EL (cell line): ENCODE measurements at places on chromosomes 12 and 14.

DNA sequence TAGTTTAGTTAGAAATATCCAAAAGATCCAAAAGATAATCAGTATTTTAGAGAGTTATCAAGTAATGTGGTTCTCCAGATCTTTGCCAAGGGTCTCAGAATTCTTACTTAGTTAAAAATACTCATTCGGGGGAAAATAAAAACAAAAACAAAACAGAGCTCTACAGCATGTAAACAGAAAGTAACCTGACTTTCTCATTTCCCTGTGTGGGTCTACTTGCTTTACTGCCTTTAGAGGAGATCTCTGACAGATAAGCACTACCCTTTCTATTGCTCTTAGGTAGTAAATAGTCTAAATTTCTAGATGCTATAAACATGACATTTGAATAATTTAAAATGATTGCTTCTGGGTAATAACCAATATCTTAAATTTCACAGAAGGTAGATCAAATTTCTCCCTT, 371.8 kb downstream of the RPL10L start:
- no peak for DNase-seq

DNA sequence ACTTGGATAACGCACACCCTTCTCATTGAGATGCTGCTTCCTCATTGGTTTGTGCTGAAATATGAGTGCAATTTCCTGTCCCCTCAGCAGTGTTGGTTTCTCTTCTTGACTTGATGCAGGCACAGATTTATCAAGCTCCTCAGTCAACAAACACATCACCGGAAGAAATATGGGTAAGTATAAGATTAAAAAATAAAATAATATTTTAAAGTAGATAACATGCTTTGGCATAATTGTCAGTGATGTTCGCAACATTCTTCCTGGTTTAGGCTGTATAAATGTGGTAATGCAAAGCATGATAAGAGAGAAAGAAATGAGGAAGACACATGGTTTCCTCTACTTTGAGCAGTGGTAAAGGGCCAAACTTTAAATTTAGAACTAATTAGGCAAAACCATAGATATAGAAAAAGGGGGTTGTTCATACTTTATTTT, at the start of gene GPR65:
Gene GPR65 (plus strand): TSS at position 86 of the 432 bp plus-strand sequence. CDS start 5,713 bp downstream, outside the sequence.
- peak; percentile 3 for DNase-seq

DNA sequence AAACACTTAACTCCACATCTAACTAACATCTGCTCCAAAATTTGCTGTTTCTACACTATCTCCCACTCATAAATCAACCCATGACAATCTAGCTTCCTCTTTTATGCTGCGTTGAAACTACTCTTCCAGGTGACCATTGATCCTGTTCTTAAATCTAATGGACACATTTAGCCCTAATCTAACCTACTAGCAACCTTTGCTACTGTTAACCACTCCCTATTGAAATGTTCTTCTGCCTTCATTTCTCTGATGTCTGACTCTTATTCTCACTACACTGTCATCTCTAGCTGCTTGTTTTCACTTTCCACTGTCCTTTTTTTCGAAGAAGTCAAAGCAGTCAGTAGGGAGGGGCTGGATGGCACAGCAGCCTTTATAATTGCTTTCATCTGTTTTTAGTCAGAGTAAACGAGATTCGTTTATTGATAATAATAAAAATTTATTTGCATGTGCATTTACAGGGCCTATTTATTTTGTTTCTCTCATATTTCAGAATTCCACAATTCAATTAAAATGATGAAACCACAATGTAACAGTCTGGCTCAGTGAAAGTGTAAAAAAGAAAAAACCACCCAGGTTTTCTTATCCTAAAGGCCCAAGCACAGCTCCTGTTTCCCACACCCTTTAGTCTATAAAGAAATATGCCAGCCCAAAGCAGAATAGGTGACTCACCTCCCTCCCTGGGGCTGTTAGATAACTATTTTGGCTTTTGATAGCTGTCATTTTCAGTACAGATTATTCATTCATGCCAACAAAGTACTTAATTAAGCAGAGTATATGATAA, 44.9 kb downstream of the ATP2B1 start:
- peak; percentile 57 for DNase-seq

GRCh38 chr12:53591301-53592206, 34.6 kb downstream of the ATF7 start:
- no peak for DNase-seq

DNA sequence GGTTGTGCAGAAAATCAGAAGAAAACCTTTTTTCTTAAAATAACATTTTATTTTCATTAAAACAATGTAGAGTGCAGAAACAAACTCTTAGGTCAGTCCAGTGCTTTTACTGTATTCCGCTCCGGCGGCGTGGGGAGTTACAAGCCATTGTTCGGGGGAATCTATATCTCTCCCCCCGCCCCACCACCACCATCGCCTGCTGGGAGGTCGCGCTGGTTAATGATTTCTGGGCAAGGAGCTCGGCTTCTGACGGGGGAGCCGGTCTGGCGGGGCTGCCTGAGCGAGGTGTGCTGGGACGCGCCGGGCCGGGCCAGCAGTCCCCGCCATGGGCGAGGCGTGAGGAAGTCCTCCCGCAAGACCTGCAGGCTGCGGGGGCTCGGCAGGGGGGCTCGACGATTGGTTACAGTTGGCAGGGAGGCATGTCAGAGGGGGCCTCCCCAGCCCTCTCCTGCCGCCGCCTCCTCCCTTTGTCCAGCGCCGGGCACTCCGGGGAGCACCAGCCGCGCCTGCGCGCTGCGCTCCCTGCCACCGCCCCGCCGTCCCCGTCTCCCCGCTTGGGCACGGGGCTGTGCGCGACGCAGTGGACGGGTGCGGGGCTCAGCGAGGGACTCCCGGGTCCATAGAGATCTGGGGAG, 1.0 kb upstream of the DUSP6 start:
- DNase-seq = peak; percentile 74

- DNase-seq = peak; percentile 45
These were observed 2.5 kb downstream of the CD163 start for GRCh38 chr12:7501031-7501588.

GRCh38 chr14:45290547-45290946, 37.5 kb upstream of the MIS18BP1 start:
- no peak for DNase-seq

GRCh38 chr14:102737402-102738372, 39.6 kb upstream of the TRAF3 start:
- no peak for DNase-seq

GRCh38 chr12:79255288-79255687, 390.7 kb downstream of the SYT1 start:
- DNase-seq = peak; percentile 40

DNA sequence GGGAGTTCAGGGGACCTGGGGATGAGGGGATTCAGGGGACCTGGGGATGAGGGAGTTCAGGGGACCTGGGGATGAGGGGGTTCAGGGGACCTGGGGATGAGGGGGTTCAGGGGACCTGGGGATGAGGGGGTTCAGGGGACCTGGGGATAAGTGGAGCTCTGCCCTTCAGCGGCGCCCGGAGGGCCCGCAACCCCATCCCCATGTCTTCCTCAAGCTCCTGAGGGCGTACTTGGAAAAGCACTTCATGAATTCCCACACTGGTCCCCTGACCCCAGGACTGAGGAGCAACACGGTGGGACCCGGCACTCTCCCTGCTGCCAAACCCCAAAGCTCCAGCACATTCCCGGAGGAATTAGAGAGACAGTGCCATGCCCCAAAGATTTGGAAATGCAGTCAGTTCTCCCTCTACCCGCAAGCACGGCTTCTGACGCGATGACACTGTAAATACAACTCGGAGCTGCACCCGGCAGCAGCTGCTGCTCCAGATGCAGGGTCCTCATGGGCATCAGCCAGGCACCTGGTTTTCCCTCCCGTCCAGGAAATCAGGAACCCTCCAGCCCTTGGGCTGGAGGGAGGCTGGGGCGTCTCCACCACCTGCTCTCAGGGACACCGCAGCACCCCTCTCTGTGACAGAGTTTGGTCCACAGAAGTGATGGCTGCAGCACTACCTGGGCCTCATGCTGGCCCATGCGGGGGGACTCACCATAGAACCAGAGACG, 32.8 kb upstream of the C14orf180 start:
- DNase-seq = no peak

DNA sequence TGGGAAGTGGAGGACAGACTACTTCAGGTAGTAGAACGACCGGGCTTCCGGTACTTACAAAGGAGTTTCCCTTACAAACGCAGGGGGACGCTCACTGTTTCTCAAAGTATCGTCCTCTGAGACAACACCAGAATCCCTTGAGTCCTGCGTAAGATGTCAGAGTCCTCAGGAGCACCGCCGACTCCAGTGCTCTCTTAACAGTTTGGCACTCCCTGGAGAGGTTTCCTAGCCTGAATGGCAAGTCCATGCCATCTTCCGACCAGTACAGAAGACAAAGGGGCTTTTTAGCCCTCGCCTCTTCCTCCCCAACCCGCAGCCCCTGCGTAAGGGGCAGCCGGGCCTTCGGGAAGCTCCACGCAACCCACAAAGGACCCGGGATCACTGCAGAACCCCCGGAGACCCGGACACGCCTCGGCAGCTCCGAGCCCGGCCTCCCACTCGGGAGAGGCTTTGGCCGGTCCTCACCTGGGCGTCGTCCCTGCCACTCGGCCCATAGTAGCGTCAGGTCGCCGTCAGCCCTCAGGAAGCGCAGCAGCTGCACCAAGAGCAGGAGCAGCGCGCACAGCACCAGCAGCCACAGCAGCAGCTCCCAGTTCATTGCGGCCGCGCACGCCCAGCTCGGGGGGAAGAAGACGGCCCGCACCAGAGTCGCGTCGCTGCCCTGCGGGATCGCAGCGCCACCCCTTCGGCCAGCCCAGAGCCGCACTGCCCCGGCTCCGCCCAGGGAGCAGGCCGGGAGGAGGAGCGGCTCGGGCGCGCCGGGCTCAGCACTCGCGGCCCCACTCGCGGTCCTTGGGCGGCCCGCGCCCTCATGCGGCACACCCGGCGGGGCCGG, at the start of gene DHRS7:
Gene DHRS7 (minus strand): TSS at position 687 of the 835 bp plus-strand sequence. CDS start 89 bp downstream, at position 598.
- DNase-seq = peak; percentile 86

GRCh38 chr12:94872007-94872653, 131.4 kb downstream of the NDUFA12 start:
- DNase-seq = no peak

GRCh38 chr14:58272588-58273372, 25.6 kb upstream of the ARID4A start:
- DNase-seq = peak; percentile 22

DNA sequence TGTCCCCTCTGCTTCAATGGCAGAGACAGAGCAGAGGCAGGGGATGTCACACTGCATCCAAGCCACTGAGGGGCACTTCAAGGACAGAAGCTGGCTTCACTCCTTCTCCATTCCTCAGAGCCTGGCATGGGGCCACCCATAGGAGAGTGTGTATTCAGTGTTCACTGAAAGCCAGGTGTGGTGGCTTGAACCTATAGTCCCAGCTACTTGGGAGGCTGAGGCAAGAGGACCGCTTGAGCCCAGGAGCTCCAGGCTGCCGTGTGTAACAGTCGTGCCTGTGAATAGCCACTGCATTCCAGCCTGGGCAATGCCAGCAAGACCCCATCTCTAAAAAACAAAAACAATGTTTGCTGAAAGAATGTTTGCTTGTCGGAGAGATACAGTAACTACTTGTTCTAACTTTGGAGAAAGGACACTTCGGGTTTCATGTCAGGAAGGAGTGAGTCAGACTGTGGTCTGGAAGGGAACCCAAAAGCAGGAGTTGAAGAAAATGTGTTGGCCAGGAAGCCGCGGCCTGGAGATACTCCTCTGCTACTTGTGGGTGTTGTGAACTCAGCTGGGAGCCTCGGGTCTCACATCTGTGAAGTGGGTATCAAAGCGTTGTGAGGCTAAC, 43.4 kb downstream of the ELK3 start:
- peak; percentile 92 for DNase-seq

- DNase-seq = no peak
These were observed 68.3 kb downstream of the SLC38A1 start for GRCh38 chr12:46200551-46200950.

GRCh38 chr14:82075566-82075965, 541.9 kb upstream of the SEL1L start:
- no peak for DNase-seq

DNA sequence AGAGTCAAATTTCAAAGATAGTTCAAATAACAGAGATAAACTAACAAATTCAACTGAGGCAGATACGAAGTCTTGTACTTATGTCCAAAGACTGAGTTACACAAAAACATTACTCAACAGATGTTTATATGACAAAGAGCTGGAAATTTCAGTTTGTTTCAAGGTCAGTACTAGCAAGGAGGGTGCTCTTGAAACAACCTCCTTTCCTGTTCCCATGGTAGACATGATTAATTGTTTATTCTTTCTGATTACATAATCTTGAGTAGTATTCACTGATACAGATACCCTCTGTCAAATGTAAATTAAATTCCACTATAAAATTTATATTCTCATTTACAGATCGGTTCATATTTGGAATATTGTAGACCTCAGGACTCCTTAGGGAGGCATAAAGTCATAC, 23.4 kb downstream of the TSPAN8 start:
- no peak for DNase-seq

DNA sequence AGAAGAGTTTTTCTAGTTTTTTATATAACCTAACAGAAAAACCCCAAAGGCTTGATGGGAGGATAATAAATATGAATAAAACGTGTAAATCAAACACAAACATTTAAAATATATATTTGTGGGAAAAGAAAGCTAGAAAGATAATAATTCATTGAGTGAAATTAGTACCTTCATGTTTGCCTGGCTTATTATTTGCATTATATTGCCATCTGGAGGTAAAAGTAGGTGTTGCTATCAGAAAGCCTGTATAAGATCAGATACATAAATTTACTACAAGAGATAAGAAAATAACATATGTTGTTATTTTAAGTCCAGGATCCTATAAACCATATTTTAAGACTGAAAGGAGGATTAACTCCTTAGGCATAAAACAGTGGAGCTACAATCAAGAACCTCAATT, 77.7 kb downstream of the NTS start:
- DNase-seq = no peak

DNA sequence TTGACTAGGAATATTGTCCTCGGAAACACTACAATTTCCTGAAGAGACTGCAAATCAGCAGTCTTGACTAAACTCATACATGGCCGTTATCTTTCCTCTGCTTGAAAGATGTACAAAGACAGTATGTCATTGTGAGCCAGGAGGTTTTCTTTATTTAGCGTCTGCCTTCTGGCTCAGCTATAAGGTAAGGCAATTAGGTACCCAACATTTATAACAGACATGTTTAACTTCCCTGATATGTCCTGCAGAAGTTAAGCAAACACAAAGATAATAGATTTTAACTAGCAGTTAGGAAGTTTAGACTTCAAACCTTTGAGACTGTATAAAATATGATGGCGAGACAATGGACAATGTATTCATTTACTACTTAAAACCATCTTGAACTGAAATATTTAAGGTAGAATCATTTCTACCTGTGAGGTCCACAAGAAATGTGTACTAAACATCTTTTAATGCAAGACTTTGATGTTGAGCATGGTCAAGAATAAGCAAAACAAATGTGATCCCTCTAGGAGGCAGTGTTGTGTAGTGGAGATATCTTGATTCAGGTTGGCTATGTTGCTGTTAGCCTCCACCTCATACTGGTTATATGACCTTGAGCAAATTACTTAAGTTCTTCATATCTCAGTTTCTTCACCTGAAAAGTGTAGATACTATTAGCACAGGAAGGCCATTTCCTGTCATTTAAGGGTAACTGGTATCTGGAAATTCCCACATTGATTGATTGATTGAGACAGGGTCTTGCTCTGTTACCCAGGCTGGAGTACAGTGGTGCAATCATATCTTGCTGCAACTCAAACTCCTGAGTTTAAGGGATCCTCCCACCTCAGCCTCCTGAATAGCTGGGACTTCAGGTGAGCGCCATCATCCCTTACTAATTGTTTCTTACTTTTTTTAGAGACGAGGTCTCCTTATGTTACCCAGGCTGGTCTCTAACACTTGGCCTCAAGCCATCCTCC, 96.3 kb upstream of the EEA1 start:
- DNase-seq = peak; percentile 40
